ENCODE measurements at places on chromosomes 16 and 17. TPM values are rescaled to one million over a fixed set of nuclear protein-coding genes. Genes with fewer than 3 reads are reported as not detected.

DNA sequence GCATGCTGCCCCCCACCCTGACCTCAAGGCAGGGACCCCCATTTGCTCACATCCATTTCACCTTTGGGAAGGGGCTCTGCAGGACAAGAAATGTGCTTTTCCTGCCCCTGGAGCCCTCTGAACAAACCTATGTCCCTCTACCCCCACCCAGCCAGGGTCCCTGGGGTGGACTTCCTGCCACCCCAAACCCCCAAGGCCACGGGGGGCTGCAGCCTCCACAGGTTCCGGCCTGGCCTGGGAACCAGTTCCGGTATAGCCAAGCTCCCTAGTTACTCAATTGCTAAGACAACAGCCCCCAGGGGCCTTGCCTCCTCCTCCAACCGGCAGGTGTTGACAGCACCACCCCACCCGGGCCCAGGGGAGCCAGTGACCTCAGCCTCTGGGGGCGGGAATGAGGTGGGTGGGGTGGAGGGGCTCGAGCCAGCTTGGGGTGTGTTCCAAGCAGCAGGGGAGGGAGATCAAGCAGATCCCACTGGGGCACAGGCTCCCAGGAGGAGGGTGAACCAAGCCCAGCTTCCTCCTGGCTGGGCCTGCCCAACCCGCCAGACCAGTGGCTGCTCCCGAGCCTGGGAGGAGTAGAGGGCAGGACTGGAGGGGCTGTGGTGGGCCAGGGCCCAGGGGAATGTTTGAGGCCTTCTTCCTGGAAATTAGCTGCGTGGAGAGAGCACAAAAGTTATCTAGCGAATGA lies 6.6 kb downstream of the PNMT start:
- DNase-seq: no peak

DNA sequence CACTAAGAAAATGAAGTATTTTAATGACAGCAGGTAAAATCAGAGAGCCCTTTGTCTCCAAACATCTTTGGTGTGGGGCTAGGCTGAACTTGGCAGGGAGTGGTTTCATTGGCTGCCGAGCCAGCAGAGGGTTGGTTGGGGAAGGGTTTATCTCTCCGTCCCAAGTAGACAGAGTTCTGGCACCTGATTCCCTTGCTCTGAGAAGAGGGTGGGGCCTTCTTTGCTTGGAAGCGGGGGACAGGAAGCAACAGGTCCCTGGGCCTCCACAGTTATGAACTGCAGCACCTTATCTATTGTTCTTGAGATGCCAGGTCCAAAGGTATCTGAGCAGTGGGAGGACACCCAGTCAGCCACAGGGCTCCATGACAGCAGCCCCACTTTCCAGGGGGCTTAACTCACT lies 12.3 kb upstream of the CDH1 start:
- no peak for DNase-seq

GRCh38 chr17:78746263-78746948 lies 35.7 kb downstream of the CYTH1 start:
- DNase-seq: no peak

DNA sequence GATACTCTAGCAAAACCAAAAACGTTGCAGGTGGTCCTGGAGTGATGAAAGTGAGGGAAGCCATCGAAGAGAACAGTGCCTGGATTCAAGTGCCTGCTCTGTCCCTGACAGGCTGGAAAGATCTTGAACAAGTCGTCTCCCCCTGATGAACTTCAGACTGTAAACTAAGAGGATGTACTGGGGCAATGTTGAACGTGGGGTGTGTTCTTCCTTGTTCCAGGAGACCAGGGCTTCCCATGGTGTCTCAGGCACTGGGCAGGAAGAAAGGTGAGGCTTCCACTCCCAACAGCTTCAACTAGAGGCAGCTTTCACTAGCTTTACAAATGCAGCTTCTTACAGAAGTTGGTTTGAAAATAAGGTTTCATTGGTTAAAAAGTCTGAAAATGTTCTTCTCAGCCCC lies 21.4 kb upstream of the NF1 start:
- no peak for DNase-seq

DNA sequence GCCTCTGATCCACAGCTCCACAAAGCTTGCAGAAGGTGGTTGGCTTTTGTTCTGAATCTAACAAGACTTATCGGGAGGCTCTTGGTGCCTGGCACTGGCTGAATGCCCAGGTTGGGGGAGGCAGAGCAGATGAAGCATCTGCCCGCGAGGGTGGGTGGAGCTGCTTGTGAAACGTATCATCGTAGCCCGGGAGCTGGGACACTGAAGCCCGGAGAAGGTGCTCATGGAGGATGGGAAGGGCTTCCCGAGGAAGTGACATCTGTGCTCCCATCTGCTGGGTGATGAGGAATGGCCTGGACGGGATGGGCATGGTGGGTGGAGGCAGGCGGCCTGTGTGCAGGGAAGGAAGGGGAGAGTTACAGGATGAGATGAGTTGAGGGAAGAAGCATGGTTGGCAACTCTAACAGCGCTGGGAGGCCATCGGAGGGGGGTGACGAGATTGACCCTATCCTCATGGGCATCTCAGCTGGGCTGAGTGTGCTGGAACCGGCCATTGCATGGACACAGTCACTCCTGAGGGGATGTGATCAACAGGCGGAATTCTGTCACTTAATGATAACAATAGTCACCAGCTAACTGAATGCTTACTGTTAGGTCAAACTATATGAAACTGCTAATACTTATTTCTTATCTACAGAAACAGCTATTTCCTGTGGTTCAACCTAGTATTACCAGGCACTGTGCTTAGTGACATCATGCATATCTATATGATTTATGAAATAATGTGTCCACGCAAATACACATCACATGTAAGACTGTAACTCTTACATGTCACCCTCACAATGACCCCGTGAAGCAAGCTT lies 102.7 kb downstream of the ABCC6 start:
- no peak for DNase-seq

DNA sequence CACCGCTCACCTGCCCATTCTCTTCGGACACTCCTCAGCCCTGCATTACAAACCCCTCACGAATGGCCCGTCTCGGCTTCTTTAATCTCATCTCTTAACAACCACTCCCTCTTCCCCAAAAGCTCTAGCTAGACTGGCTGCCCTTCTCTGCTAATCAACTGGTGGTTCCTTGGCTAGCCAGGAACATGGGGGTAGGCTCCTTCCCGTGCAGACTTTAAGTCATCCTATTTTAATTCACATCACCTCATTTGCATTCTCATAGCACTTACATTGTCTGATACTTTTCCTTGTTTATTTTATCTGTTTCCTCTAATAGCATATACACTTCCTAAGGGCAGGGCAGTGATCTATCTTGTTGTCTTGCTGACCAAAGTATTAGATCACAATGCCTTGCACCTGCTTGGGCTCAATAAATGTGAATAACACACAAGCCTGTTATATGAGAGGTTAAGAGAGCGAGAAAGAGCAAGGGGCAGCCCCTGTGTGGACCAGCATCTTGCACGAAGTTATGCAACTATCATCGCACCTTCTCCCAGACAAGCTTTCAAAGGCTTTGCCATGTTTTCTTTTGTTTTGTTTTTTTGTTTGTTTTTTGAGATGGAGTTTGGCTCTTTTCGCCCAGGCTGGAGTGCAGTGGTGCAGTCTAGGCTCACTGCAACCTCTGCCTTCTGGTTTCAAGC lies 9.8 kb downstream of the TP53 start:
- no peak for DNase-seq

- DNase-seq: peak; percentile 85
Observed at GRCh38 chr16:30984669-30985400, at the start of gene HSD3B7. Gene HSD3B7, plus strand, starts transcription at chr16:30985207. Its CDS starts 452 bp downstream, at chr16:30985659.

DNA sequence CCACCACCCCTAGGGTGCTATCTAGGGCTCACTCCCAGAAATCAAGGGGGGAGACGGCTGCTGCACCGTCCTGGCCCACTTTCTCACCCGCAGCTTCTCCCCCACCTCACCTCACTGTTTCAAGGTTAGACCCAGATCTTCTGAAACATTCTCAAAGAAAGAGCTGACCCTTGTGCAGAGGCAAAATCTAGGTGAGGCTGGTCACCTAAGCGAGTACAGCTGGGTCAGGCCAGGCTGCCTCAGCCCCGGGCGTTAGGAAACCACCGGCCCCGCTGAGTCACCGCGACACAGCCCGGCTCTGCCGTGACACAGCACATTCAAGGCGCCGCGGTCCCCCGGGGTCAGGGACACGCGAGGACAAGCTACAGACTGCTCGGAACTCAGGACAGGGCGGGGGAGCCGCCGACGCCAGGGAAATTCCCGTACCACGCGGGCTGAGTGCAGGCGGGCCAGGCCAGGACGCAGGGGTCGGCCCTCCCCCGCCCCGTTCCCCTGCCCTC lies 27.1 kb downstream of the GNPTG start:
- peak; percentile 87 for DNase-seq

GRCh38 chr16:4860727-4861342 lies 13.6 kb downstream of the UBN1 start:
- no peak for DNase-seq

DNA sequence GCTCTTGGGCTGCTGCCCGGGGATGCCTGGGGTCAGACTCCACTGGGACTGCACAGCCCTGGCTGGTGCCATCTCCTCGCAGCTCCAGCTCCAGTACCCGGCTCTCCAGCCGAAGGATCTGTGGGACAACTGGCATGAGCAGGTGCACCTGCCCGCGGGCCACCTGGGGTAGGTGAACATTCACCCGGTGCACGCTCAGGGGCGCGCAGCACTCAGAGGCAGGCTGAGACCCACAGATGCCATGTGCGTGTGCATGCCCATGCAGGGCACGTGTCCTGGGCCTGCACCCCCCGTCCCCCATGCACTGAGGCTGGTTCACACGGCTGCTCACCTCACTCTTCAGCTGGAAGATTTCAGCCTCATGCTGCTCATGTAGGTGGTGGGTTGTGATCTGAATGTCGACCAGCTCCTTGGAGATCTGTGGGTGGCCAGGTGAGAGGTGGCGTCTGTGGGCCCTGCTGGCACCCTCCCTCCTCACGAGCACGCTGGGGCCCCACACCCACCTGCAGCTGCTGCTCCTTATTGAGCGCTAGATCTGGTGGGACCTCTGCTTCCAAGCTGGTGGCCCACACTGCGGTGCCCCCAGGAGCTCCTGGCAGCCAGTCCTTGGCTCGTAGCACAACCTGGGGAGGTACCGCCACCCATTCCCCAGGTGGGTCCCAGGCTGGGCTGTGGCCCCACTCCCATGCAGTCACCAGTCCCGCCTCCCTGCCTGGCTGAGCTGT lies 618 bp downstream of the CCDC78 start:
- DNase-seq: no peak

GRCh38 chr16:75060723-75061122 lies 55.9 kb downstream of the LDHD start:
- DNase-seq: no peak

GRCh38 chr16:10240854-10241613 lies 58.8 kb upstream of the GRIN2A start:
- DNase-seq: no peak

GRCh38 chr17:59107306-59107670 lies 608 bp upstream of the TRIM37 start:
- no peak for DNase-seq

DNA sequence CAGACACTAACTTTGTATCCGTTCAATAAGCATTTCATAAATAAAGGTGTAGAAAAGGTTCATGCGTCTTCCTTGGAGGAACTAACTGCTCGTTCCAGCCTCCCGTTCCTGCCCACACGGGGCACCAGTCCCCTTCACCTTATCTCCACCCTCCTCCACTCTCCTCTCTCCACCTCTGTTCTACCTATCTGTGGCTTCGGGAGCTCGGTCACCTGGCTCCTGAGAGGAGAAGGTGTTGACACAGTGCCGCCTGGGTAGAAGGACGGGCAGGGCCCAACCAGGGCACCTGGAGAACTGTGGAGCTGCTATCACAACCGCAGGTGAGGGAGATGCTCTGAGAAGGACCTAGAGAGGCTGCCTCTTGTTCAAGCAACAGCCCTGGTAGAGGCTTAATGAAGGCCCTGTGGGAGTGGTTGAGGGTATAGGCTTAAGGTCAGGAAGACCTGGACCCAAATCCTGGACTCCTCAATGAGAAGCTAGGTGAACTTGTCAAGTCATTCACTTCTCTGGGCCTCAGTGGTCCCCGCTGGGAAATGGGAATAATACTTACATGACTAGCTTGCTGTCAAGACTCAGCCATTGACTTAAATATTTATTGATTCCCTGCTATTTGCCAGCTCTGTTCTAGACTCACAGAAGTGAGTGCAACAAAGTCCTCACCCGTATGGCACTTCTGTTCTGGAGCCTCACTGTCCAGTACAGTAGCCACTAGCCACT lies 9.6 kb upstream of the MINK1 start:
- DNase-seq: no peak

DNA sequence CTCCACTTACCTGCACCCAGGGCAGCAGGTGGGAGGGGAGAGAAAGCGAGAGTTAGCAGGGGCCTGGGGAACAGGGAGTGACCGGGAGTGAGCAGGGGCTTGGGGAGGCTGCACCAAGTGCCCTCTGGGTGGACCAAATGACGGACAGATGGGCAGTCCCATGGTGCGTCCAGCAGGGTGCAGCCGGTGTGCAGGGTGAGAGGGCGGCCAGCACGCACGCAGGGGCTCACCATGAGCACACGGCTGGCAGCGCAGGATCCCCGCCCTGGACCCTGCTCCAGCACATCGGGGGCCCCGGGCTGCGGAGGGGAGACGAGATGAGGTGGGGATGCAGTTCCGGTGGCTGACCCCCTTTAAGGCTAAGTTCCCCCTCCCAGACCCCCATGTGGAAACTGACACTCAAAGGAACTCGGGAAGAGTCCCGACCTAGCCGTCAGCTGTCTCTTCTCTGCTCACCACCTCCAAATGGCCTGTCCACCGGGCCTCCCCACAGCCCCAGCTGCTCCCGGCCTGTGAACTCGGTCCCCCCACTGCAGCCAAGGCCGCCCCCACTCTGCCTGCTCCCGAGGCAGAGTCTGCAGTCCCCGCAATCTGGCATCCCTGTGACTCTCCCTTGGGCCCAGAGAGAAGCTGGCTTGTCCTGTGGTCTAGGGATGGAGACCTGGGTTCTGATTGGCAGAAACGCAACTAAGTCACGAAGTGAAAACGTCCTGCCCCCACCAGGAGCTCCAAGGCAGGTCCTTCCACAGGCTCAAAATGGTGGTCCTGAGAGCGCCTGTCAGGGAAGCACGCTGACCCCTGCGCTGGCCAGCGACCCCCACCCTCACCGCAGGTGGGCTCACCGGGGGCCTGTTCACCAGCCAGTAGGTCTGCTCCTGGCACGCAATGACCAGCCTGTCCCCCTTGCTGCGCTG lies 2.9 kb downstream of the RGS11 start:
- no peak for DNase-seq

GRCh38 chr17:38706505-38707216 lies 1.6 kb downstream of the MLLT6 start:
- DNase-seq: no peak

QRICH2 gene
- total RNA-seq: 1.1 TPM

SLC35G6 gene
- total RNA-seq: not detected

HS3ST4 gene
- not detected for total RNA-seq

PYY gene
- total RNA-seq: not detected

MMP25 gene
- total RNA-seq: 0.75 TPM

LONP2 gene
- total RNA-seq: 41.7 TPM

STAC2 gene
- not detected for total RNA-seq

CASKIN1 gene
- not detected for total RNA-seq

All from gastrocnemius medialis (tissue), 4 donors.